ENCODE measurements at places on chromosomes 3 and 15.

DNA sequence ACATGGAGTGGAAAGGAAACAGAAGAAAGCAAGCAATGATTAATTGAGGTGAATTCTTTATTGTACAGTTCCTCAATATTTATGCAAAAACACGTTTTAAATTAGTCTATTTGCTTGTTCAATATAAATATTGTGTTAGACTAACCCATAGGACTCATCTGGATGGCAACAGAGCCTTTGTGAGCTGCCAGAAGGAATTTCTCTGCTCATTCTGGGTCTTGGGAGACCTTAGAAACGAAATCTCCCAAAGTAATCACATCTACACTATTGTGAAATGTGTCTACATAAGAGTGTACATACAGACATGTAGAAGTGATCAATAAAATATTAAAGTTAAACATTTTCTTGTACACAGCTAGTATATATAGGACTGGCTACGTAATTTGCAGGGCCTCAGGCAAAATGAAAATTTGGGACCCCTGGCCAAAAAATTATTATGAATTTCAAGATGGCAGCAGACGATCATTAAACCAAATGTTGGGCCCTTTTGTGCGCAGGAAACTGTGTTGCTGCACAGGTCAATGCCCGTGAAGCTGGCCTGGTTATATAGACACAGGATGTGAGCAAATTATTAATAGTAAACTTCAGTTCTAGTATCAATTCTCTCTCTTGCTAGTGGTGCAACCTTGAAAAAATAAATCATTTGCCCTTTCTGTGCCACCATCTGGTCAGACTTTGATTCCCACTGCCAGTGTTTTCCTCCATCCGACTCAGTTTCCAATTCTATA, 83.3 kb downstream of the MINAR1 start:
- DNase-seq: no peak

- DNase-seq: no peak
Measured at GRCh38 chr3:162586591-162586990, 1090.0 kb downstream of the OTOL1 start.

DNA sequence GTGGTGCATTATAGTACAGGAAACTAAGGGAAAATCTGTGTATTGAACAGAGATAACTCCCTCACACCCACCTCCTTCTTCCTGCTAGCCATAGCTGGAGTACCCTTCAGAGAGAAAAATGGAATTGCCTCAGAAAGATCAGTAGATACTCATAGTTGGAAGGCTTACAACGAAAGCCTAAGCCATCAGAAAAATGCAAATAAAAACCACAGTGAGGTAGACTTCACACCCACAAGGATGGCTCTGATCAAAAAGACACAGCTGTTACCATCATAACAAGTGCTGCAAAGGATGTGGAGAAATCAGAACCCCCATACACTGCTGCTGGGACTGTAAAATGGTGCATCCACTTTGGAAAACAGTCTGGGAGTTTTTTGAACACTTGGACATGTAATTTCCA, 7.4 kb upstream of the DLG1 start:
- no peak for DNase-seq

DNA sequence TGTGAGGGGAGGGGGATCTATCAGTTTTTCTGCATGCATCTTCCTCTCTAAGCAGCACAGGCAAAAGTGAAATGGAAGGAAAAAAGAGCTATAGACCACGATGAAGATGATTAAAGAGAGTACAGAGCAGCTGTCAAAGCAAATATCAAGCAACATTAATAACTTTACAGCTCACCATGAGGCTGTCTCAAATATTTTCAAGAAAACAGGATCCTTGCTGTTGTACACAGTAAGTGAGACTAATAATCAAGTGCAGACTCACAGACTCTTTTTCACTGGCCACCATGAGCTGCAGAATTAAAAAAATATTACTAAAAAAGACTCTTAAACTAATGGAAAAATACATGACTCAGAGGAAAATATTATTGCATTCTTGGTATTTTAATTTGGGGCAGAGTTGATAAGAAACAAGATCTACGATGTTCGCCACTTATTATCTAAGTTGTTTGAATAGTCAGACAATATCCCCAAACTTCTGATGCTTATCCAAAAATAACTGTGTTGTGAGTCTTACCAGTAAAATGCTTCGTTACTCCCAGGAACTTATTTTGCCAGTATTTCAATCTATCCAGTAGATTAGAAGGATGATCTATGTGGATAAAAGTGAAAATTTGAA, 817.5 kb upstream of the ALCAM start:
- no peak for DNase-seq

- DNase-seq: no peak
Measured at GRCh38 chr3:26114851-26115250, 325.0 kb downstream of the OXSM start.

GRCh38 chr15:43102187-43102586, 3.7 kb downstream of the UBR1 start:
- DNase-seq: no peak

- no peak for DNase-seq
Measured at GRCh38 chr15:55132672-55133071, 64.1 kb downstream of the RSL24D1 start.

GRCh38 chr3:99929745-99930139, 112.1 kb downstream of the CMSS1 start:
- no peak for DNase-seq

DNA sequence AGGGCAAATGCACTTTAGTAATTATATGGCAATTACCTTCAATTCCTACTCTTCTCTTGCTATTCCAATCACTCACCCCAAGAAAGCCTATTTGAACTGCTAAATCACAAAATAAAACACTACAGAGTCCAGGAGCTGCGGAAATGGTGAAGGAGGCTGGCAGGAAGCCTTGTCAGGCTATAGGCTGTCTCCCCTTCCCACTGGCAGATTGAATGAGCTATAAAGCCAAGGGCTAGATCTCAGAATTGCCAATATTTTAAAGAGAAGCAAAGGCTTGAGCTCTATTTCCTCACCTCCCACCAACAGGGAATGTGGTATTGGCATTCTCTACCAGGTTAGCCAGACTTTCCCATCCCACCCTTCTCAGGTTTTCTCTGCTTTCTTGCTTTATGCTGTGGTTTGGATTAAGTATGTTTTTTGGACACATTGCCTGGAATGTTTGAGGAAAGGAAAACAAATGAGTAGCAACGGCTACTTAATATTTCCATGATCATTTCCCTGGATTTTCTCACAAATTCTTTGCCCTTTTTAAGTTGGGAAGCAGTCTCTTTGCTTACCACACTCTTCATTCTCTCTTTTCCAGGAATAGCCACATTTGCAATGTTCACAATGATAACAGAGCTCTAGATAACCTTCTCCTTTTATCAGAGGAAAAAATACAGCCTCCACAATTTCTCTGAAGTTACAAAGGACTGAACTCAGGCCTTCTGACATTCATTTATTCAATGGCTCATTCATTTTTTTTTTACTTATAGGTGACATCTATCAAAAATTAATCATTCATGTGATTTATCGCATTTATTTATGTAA, 1125.4 kb downstream of the ROBO1 start:
- no peak for DNase-seq

DNA sequence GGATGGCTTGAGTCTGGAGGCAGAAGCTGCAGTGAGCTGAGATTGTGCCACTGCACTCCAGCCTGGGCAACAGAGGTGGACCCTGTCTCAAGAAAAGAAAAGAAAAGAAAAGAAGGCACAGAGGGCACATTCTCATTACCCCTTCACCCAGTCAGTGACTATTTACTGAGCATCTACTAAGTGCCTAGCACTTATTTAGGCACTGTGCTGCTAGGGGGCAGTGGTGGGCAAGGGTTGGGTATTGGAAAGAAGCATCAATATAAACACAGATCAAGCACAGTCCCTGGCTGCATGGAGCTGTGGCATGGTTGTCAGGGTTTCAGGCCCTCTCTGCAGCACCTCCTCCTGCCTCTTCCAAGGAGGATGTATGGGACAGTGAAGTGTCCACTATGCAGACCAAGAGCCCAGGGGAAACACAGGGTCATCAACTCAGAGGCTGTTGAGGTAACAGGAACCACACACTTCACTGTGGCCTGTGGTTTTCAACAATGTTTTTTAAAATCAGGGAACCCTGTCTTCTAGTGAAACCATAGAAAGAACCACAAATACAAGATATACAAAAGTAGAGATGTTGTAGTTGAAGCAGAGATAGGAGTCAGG, 138.5 kb downstream of the RAB11A start:
- DNase-seq: no peak

- DNase-seq: no peak
Measured at GRCh38 chr15:100692246-100692645, 89.9 kb downstream of the ASB7 start.

DNA sequence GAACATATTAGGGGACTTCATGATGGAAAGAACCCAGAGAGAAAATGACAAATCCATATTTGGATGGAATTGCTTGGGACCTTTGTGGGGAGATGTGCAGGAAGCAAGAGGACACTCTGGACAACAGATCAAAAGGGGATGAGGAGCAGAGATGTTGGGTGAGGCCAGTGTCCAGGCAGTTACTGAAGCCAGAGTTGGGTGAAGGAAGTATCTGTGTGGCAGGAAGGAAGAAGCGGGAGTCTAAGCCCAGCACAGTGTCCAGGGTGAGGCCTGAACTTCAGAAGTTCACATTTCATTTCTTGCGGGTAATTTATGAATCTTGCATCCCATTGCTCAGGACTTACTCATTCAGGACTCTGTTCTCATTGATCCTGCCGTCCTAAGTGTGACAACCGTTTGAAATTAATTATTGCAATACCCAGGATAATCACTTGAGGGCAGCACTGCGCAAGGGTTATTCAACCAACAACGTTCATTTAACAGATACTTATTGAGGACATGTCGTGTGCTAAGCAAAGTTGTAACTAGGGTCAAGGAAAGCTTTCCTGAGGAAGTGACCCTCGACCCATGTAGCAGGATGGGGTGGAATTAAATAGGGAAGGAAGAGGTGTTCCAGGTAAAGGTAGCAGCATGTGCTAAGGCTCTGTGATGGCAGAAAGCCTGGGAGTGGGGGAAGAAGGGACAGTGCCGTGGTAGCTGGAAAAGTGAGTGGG, 61.3 kb upstream of the CMTM8 start:
- no peak for DNase-seq

DNA sequence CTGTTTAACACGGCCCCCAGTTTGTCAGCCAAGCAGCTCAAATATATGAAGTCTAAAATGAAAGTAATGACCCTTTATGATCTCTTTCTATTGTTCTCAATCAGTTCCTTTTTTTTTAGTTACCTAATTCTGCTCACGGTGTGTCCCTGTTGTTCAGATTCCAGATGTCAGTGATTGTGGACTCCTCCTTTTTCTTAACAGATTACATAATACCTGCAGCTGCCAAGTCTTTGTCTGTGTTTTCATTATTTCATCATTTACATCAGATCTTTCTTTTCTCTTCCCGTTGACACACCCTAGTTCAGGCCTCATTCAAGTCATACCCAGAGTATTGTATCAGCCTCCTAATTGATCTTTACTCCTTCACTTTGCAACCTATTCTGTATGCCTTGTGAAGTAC, 56.1 kb upstream of the SKIL start:
- DNase-seq: no peak

DNA sequence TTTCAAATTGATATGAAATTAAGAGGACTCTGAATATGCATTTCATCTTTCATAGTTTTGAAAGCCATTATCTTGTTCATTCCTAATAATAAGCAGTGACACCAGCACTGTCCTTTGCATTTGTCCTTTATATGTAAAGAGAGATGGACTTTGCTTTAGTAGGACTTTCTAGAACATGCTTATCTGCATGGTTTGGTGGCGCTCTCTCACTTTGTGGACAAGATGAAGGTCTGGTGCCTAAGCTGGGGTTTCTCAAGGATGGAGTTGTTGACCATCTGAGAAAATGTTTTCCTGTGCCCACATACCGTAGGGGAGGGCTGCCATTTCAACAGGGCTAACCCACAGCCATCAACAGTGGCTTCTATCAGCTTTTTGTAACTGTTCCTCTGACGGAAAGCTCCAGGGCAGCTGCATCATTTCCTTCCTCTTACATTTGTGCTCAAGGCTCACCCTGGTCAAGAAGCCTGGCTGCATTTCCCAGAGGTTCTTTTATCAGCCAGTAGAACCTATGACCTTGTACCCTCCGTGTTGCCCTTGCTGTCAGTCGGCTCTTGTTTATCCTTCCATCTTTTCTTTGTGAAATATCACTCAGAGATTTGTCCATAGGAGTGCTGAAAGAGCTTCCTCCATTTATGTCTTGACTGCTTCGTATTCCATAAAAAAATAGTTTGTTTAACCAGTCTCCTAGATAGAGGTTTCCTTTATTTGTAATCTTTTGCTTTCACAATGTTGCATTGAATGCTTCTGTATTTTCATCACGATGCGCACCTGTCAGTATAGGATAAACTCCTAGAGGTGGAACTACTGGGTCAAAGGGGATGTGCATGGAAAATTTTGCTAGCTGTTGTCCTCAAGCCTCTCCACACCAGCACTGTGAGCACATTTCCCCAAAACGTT, 44.6 kb downstream of the ABHD2 start:
- DNase-seq: no peak

DNA sequence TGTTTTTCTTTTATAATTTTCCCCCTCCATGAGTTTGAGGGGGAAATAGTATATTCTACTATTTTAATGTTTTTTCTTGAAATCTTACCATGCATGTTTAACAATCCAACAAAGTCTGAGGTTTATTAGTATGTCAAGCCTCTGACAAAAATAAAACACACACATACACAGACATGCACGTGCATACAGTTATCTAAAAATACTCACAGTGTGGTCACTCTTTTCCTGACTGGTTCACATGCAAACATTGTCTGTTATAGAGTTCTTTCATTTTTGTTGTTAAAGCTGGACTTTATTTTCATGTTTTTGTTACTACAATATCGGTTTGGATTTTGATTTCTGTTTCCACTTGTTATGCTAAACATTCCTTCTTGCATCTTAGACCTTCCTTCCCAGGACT, 236.6 kb downstream of the MFSD1 start:
- DNase-seq: no peak

DNA sequence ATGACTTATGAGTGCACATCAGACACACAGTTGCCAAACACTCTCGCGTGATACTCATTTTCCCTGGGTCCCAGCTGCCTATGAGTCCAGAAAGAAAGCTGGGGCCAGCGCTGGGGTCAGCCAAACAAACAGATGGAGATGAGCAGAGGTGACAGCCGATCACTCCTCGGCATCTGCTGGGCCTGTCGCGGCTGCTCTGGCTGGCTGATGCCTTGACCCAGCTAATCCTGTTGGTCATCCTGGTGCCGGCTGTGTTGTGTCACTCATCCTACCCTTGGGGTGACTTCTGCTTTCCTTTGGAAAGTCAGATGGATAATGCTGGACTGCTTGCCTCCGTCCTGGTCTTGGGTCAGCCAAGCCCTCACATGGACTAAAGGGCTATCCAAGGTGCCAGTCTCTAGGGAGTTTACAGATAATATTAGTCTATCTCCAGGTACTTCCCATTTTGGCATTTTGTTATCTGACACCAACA, 105.3 kb upstream of the PDZRN3 start:
- no peak for DNase-seq

- DNase-seq: no peak
Measured at GRCh38 chr15:95868450-95868849, 462.1 kb upstream of the NR2F2 start.

DNA sequence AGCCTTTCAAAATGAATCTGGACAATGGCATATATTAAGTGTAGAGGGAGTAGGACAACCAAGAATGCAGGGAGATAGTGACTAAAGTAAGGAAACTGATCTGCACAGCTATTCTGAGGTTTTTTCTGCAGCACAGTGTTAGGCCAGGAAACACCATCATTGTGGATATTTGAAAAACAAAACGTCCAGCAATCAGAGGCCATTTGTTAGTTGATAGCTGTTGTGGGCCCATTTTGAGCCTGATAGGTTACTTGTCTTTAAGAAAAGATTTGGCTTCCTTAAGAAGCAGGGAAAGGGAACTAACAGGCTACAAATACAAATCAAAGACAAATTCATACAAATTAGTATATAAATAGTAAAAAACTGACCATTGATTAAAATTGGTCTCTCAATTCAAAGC, 375.8 kb upstream of the ARL6 start:
- no peak for DNase-seq

Data from caudate nucleus (tissue), 63 donors.